ENCODE measurements at places on chromosomes 4 and X.

- no peak for DNase-seq
Observed at GRCh38 chrX:120727452-120727851, 97.6 kb upstream of the C1GALT1C1 start.

DNA sequence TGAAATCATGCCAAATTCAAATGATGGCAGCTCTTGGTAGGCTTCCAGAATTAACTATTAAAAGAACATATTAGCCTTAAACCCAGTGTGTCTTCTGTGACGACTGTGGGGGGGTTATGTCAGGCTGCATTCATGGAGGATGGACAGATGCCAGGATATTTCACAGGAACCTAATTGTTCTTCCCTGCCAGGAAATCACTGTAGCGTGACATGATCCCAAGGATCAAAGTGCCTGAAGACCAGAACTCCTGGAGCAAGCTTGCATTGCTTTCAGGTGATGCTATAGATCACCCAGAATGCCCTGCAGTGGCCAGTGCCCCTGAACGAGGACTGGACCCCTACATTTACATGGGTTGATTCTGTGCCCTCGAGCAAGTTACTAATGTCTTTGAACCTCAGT is 1093.0 kb upstream of the TENM3 start:
- DNase-seq = no peak

DNA sequence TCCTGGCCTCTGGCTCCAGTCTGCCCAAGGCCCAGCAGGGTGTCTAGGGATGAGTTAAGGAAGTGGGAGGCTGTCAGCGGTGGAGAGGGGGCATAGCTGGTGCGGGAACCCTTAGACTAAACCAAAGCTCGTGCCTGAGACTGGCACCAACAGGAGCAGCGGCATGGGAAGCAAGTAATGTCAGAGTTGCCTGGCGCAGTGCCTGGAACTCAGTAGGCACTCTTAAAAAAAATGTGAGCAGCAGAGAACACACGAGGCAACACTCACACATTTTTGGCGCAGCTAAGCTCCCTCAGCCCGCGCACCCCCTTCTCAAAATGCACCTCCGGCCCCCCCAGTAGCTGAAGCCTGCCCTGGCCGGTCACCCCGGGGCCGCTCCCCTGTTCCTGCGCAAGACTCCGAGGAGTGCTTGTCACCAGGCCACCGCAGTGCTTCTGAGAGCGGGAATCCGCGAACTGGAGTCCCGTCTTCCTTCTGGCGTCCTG is 583 bp downstream of the GABRE start:
- DNase-seq = no peak

DNA sequence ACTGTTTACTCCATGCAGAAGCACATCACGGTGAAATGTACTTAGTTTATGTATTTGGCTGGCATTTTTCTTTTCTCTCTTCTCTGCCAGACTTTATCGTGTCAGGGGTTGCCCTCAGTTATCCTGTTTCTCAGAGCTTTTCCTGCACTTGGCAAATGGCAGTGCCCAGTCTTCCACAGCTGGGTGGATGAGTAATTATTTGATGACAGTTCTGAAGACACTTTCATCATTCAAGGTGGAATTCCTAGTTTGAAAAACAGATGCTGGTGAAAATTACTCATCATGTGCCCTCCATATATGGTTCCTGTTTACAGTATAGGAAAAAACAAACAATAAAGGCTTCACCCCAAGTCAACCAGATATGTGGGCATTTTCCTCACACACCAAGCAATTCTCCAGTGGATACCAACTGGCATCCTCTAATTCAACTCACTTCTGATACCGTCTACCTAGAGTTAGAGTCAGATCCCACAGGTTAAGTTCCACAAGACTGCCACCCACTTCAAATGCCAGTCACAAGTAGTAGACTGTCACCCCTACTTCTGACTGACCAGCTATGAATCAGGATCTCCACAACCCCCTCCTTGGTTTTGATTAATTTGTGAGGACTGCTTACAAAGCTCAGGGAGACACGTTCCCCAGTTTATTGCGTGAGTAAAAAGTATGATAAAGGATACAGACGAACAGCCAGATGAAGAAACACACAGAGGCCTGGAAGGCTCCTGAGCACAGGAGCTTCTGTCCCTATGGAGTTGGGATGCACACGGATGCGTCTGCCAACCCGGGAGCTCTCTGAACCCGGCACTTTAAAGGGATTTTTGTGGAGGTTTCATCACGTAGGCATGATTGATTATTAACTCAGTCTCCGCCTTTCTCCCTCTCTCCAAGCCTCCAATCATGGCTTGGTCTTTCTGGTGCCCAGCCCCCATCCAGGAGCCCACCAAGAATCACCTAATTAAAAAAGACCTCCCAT is 72.9 kb downstream of the CLDN34 start:
- no peak for DNase-seq

DNA sequence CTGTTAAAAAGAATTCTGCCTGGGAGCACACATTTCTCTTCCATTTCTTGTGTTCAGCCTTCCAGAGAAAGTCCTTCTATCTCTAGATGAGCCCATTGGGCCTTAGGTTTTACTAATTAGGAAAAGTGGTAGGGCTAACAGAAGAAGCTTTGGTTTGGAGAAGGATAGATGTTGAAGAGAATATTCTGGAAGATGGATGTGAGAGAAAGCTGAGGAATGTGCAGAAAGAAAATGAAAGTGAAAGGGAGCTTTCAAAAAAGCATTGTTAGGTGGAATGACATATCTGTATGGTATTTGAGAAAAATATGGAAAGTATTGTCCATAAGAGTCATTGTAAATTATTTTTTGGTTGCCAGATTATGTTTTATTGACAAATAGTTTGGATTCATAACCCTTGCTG is 474.8 kb upstream of the SLIT2 start:
- no peak for DNase-seq

- DNase-seq = no peak
Observed at GRCh38 chr4:107956011-107956410, 24.7 kb downstream of the CYP2U1 start.

DNA sequence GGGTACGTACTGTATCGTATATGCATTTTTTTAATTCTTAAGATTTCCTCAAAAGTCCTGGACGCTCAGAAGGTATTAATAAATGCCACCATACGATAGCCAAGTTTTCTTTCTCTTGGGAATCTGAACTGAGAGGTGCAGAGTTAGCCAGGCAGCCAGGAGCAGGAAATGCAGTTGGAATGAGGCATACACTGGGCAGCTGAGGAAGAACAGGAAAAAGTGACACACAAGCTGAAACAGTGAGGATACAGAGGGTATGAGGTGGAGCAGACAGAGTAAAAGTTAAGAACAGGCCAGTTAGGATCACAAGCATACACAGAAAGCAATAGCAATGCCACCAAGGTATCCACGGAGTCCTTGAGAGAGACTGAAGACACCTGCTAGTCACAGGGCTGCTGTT is 13.4 kb downstream of the UFSP2 start:
- no peak for DNase-seq

- no peak for DNase-seq
Observed at GRCh38 chr4:51923343-51923742, 80.4 kb downstream of the DCUN1D4 start.

GRCh38 chrX:132634521-132634920 is 145.7 kb upstream of the MBNL3 start:
- no peak for DNase-seq

DNA sequence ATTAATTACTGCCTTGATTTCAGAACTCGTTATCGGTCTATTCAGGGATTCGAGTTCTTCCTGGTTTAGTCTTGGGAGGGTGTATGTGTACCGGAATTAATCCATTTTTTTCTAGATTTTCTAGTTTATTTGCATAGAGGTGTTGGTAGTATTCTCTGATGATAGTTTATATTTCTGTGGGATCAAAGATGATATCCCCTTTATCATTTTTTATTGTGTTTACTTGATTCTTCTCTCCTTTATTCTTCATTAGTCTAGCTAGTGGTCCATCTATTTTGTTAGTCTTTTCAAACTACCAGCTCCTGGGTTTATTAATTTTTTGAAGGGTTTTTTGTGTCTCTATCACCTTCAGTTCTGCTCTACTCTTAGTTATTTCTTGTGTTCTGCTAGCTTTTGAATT is 32.1 kb downstream of the CDX4 start:
- no peak for DNase-seq

DNA sequence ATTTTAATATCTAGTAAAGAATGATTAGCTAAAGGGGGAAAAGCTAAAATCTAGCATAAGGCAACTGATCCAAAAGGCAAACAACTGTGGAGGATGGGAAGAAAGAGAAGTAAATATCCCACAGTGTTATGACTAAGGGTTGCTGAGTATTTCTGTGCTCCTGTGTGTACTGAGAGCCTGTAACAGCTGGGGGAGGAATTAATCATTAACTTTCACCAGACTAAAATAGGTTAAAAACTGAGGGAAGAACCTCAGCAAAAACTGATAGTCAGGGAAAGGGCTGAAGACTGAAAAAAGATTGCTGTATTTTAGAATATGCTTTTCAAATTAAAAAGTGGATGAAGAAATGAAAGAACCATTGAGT is 365.9 kb downstream of the CXXC4 start:
- DNase-seq = no peak

GRCh38 chr4:137083571-137084135 is 448.6 kb downstream of the PCDH18 start:
- no peak for DNase-seq

DNA sequence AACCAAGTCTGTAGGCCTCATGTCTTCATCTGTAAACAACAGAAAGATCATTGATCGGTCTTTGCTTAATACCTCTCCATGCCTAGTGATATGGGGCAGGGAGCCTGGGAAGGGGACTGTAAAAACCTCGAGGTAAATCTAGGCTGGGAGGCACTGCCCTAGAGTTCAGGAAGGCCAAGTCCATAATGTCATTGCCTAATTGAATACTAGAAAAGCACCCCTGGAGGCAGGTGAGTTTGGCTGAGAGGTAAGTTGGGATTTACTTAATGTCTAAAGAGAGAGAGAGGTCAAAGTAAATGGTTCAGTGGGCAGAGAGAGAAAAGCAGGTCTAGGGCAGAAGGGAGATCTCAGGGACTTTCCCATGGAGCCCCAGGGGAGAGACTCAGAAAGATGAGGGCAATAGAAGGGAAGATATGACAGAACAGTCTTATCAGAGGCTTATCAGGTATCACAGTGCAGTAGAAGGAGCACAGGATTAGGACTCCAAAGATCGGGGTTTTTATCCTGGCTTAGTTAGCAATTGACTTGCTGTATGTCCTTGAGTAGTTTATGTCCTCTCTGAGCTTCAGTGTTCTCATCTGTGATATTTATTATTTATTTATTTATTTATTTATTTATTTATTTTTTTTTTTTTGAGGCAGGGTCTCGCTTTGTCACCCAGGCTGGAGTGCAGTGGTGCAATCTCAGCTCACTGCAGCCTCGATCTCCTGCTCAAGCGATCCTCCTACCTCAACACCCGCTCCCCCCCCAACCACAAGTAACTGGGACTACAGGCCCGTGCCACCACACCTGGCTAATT is 85.2 kb downstream of the SLC16A2 start:
- no peak for DNase-seq

DNA sequence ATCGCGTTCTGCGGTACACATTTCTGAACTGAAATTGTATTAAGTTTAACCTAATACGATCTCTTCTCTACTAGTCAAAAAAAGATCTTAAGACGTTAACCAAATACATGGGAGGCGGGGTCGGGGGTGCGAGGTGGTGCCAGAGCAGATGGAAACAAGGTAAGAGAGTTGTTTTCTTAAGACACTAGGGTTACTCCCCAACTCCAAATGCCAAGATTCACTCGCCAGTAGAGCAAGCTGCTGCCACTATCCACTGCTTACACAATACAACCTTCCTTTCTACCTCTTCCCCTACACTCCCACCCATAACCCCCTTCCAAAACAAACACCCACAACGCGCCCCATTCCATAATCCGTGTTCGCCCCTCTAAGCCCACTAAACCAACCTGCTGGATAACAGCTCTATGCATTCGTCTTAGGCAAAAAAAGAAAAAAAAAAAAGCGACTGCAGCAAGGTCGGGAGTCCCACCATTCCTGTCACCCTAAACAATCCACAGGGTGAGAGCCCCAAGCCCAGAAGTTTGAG is 1.3 kb downstream of the LCORL start:
- DNase-seq = peak; percentile 11

- DNase-seq = no peak
Observed at GRCh38 chrX:41452565-41453356, 5.6 kb downstream of the NYX start.

DNA sequence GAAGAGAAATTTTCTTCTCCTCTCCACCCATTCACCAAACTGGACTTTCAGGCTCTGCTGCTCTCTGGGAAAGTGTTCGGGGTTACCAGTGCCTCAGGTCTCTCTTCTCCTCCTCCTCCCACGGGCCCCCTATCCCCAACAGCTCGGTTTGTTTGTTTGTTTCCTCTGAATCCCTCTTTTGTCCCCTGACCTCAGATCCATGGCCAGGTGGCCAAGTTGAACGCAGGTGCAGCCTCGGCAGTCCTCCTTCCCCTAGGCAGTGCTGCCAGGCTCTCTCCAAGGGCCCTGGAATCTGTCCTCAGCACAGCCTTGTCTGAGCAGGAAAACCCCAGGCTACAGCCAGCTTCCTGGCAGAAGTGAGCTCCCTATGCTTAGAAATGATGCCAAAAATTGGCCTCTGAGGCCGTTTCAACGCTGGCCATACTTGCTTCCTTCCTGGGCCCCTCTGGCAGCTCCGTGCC is 60.0 kb downstream of the FHDC1 start:
- DNase-seq = no peak

GRCh38 chr4:44722001-44722400 is 4.4 kb downstream of the GNPDA2 start:
- no peak for DNase-seq

GRCh38 chr4:126708716-126709115 is 924.0 kb upstream of the INTU start:
- no peak for DNase-seq

DNA sequence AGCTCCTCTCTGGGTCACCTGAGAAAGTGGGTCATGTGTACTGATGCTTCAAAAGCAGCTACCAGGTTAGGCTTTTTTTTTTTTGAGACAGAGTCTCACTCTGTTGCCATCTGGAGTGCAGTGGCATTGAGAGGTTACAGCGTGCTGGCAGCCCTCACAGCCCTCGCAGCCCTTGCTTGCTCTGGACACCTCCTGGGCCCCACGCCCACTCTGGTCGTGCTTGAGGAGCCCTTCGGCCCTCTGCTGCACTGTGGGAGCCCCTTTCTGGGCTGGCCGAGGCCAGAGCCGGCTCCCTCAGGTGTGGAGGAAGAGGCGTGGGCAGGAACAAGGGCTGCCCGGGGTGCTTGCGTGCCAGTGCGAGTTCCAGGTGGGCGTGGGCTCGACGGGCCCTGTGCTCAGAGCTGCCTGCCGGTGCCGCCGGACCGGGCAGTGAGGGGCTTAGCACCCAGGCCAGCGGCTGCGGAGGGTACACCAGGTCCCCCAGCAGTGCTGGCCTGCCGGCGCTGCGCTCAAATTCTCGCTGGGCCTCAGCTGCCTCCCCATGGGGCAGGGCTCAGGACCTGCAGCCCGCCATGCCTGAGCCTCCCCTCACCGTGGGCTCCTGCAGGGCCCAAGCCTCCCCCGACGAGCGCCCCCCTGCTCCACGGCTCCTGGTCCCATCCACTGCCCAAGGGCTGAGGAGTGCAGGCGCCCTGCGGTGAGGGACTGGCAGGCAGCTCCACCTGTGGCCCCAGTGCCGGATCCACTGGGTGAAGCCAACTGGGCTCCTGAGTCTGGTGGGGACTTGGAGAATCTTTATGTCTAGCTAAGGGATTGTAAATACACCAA is 49.3 kb upstream of the IL21 start:
- no peak for DNase-seq

GRCh38 chr4:138460477-138461414 is 218.6 kb upstream of the SLC7A11 start:
- DNase-seq = no peak
